ENCODE measurements at places on chromosomes 6 and 20. TPM values are rescaled to one million over a fixed set of nuclear protein-coding genes. Genes with fewer than 3 reads are reported as not detected.
A peak's percentile ranks its signal among the peaks of the same experiment; 100 is the strongest.

DNA sequence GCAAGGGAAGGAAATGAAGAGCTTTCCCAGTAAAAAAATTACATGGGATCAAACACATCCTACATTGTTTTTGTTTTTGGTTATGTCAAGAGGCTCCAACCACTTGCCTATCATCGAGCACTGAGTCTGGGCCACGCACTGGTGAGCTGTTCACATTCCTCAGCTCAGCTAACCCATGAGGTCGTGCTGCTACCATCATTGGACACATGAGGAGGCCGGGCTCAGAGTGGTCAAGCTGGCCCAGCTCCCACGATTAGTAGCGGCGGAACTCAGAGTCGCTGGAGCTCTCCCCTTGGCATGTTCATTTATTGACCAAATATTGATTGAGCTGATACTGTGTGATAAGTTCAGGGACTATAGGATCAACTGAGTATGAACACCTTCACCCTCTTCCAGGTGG lies 164.9 kb downstream of the CDH26 start:
- DNase-seq = no peak

The B3GALT4 gene
- total RNA-seq = 0.19 TPM

DNA sequence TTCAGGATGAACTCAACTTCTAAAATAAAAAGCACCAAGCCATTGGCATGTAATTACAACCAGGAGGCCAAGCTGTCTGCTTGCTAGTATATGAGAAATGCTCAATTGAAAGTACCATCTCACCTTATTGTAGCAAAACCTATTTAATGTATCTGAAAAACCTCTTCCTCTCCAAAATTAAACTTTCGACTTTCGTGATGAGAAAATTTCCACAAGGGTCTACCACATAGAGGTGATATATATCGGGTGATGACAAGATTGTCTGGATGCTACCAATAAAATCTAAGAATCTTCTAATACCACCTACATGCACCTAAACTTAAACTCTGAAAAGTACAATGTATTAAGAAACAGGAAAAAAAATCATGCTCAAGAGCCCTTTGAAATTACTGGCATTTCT lies 74.2 kb downstream of the ATXN1 start:
- no peak for DNase-seq

The SMLR1 gene
- total RNA-seq = not detected

The HLA-G gene
- total RNA-seq = not detected

The RNF182 gene
- total RNA-seq = 2.1 TPM

The THBD gene
- 17.4 TPM for total RNA-seq

DNA sequence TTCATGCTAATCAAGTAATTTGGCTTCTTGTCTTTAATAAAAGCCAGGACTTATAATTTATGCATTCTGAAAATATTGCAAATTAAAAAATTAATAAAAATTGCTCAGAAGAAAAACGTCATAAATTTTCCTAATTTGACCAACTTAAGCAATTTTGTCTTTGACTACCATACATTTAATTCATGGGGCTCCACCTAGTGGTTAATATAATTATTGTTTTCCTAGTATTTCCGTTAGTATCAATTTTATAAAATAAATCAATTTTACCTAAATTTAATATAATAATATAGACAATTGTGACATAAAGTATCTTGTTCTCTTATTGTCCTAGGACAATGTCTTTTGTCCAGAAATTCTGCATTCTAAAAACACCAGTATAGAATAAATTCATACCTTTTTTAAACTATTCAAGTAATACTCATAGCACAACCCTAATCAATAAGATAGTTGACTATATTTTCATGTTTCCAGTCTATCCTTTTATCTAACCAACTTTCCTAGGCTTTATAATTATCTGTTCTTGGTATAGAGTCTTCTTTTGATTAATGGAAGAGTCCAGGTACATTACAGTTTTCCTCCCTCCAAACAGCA lies 319.9 kb downstream of the TRDN start:
- DNase-seq = no peak

DNA sequence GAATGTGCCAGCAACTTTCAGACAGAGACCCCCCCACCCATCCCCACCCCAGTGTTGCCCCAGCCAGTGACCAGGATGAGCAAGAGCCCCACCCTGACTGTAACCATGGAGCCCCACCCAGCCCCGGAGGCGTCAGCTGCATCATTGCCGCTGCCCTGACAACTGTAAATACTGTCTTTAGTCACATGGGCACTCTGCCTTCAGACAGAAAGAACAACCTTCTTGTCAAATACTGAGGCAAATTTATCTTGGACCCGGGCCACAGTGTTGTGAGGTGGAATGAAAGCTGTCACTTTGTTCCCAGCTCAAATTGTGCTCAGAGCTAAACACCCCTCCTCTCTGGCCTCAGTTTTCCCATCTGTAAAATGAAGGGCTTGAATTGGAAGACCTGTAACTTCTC lies 23.7 kb downstream of the MOCS3 start:
- peak; percentile 64 for DNase-seq

DNA sequence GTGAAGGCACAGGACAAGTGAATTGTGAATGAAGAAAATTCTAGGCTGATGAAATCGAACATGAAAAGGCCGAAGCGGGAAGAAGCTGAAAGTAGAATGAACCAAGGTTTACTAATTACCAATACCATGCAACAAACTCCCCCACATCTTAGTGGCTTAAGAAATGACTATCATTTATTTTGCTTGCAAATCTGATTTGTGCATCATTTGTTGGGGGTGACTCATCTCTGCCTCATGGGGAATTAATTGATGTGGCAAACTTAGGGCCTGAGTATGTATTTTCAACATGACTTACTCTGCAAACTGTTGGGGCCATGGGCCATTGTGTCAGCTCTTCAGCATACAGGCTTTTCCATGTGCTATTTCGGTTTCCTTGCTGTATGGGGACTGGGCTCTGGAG lies 26.8 kb downstream of the PPP1R14C start:
- peak; percentile 22 for DNase-seq

DNA sequence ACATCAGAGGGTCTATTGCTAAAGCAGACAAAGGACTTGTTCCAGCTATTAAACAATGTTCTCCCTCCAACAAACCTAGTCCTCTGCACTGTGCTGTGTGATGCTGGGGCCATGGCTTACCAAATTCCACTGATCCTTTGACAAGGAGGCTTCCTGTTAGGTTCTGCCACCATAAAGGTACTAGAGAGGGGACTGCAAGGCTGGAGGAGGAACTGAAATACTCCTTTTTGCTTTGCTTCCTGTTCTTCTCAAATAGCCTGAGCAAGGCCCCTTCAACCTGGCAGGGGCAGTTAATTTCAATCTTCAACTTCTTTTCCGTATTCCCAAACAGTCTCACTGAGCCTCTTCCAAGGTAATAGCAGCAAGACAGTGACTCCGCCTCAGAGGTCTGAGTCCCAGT lies 286.4 kb upstream of the IRAK1BP1 start:
- no peak for DNase-seq

- DNase-seq = no peak
Observed at GRCh38 chr20:31681128-31681727, 41.4 kb downstream of the BCL2L1 start.

DNA sequence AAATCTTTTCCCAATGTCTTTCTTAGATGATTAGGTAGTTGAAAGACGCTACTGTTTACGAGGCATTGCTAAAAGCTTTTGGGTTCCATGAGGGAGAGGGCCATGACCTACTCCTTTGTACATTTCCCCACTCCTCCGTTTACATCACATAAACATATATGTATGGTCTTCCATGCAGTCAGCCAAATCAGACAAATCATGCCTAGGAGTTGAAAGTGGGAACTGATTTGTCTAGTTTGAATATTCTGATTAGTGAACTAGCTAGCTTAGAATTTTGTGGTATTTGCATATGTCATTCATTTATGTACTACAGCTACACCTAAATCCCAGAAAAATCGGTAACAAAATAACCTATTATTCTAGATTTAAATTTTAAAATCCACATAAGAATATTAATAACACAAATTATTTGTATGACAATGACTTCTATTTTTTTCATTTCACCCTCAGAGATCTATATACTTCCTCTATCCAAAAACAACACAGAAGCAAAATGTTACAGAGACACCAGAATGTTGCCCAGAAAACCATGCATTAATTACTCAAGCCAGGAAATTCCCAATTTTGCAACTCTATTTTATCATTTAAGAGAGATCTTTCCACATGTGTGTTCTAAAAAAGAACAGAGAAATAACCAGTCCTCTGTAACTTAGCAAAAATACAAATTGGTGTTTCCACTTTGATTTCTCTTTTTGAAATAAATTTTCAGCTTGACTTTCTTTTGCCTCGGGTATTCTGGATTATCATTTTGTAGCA lies 231.9 kb downstream of the LAMA2 start:
- DNase-seq = no peak

The HDAC2 gene
- total RNA-seq = 76.8 TPM

DNA sequence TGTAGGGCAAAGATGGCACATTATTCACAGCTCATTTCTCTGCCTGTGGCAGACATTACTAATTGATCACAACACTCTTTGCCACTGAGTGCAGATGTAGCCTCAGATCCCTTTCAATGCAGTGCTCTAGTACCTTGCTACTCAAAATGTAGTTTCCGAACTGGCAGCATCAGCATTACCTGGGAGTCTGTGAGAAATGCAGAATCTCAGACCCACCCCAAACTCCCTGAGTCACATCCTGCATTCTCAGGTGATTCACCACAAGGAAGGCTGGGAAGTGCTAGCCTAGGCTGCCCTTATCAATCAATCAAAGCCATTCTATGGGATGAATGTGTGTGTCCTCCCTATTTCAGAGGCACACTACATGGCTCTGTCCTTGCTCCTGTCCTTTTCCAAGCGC lies 58.5 kb downstream of the PCNA start:
- no peak for DNase-seq

DNA sequence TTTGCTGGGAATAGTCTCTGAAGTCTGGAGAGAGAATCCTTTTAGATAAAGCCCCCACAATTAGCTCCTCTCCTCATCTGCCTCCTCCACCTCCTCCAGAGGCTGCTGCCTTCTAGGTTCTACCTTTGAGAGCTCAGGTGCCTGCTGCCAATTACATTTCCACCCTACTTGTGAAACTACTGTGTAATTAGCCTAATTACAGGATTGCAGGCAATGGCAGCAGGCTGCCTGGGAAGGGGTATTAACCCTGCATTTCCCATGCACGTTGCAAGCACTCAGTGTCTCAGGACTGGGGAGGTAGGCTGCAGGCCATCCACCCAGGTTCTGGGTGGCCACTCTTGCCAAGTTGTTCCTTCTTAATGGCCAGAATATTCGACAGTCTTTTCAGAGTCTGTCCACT lies 215.6 kb upstream of the ZNF217 start:
- no peak for DNase-seq

DNA sequence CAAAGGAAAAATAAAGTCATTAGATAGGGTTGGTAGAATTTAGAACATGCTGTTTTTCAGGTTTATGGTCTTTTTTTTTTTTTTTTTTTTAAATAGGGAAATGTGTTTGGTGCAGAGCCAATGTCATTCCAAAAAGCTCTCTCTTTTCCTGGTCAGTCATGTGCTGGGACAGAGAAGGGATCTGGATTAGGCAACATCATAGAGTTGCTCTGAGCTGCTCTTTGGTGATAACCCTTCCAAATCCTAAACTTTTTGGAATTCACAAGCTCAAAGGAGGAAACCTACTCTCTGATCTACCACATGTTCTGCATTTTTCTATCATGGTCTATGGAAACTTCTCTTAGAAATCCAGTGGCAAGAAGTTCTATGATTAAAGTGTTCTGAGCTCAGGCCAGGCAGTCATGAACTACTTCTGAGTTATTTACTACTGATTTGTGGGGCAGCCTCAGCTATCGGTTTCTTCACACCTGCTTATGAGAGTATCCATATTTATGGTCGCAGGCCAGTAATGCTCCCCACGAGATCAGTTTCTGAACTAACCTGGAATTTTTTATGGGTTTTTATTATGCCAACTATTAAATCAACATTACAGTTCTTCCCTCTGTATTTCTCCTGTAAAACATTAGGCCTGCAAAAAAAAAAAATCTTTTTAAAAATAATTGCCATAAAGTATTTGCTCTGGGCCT lies 4.8 kb downstream of the EDN1 start:
- DNase-seq = no peak

DNA sequence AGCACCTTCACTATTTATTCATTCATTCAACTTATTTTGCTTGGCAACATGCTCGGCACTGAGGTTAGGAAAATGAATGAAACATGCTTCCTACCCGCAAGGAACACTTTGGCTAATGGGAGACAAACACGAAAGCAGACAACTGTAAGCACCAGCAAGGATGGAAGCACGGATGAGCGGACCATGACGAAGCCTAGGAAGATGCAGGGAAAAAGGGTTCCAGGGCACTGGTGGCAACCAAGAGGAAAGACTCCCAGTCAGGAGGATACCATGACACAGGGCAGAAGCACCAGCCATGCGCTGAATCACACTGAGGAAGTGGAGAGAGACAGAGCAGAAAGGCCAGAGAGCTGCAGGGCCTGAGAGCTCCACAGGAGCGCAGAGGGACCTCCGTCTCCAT lies 9.8 kb downstream of the PDE10A start:
- peak; percentile 80 for DNase-seq

GRCh38 chr6:23262864-23263263 lies 693.5 kb downstream of the HDGFL1 start:
- no peak for DNase-seq

GRCh38 chr20:35238170-35238569 lies 11.7 kb downstream of the MMP24 start:
- no peak for DNase-seq

GRCh38 chr6:90596967-90597539 lies 10.2 kb upstream of the MAP3K7 start:
- no peak for DNase-seq

GRCh38 chr6:7911345-7911725 lies 747 bp upstream of the TXNDC5 start:
- no peak for DNase-seq

DNA sequence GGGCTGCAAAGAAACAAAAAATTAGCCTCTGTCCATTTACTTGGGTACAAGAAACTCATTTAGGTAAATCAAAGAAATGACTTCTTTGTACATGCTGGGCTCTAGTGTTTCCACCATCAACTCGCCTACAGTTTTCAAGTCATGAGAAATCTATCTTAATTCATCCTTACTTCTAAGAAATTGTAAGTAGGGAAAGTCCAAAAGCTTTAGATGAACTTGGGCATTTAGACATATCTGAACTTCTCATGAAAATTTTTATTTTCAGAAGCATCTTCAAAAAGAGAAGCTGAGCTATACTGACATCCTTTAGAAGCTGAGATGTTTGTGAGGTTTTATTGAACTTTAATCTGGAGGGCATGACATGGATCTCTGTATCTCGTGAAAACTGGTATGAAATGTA lies 117.3 kb downstream of the MYB start:
- no peak for DNase-seq

DNA sequence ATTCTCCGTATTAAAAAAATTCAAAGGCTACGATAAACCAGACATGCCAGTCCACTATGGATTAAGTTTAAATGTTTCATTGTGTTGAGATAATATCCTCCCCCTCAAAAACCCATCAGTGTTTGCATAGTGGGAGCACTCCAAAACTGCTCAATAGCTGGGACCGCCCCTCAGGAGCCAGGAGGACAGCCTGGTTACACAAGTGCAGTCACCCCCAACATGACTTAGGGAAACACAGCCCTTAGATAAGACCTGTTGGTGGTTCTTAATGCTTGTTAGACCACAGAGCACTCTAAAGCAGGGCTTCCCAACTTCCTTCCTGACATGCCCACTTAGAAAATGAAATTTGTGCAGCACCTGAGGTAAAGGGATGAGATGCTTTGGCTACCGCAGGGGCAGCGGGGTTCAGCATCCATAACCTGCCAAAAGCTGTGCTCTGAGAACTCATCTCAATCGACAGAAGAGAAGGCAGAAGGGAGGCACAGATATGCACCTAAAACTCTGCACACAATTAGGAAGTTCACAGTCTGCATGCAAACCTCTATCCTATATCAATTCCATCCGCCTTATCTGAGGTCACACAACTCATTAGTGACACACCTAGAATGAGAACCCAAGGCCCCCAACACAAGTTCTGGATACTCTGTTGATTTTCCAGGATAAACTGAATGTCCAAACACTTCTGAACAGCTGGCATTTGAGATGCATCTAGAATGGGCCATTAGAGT lies 74.3 kb downstream of the RALGAPA2 start:
- DNase-seq = no peak
